ENCODE measurements at places on chromosomes 3 and 15. TPM values are rescaled to one million over a fixed set of nuclear protein-coding genes. Genes with fewer than 3 reads are reported as not detected.

- no peak for DNase-seq
Measured at GRCh38 chr3:196082619-196082971, 705 bp upstream of the TFRC start.

- DNase-seq = no peak
Measured at GRCh38 chr15:85793641-85794597, 806 bp downstream of the KLHL25 start.

DNA sequence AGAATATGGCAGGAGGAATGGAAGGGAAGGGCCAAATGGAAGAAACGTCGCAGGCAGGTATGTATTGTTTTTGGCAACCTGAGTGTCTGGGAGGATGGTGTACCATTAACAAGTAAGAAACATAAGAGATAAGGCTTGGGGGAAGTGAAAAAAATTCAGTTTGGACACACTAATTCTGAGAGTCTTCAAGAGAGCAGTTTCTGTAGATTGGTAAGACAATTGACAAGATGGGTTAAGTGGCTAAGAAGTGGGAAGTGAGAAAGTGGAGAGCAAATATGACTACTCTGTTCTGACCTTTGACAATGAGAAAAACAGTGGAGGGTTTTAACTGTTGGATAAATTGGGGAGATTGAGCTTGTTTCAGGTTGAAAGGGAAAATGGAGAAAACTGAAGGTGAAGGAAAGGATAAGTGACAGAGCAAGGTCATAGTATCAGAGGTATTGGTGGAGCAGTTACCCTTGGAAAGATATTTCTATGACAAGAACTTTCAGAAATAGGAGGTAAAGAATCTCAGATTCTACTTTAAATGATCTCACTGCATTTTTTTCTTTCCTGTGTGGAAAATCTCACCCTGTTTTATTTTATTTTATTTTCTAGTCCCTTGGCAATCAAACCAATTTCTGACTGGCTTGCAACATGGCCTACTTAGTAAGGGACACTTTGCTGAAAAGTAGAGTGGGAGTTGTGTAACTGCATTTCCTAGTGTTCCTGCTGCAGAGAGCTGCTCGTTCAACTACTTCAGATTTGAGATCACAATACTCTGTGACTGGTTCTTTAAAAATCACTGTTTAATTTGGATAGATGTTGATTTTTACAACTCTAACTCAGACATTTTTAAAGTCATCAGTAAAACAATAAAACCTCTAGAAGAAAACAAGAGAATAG lies 23.1 kb upstream of the GABPB1 start:
- no peak for DNase-seq

GRCh38 chr15:42749266-42749665 lies 12.3 kb upstream of the CDAN1 start:
- DNase-seq = no peak

Gene SAXO2
- not detected for total RNA-seq
